ENCODE measurements at places on chromosomes 5 and 9. TPM values are rescaled to one million over a fixed set of nuclear protein-coding genes. Genes with fewer than 3 reads are reported as not detected.

DNA sequence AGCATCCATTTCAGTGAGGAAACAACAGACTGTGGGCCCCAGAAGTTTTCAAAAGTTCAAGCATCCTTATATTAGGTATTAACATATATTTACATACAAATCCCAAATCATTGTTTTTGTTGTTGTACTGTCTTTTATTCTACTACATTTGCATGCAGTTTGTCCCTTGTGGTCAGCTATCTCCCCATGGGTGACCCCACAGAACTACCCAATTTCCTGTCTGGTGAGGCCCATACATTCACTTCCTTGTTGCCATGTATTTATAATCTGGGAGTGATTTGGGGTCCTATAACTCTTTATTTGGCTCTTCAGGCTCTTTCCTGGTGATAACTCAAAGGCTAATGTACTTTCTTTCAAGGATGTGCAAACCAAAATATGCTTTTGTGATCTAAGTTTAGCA, 3.3 kb upstream of the CD180 start:
- no peak for DNase-seq

- no peak for DNase-seq
Measured at GRCh38 chr9:135247227-135247930, 159.9 kb downstream of the OLFM1 start.

GRCh38 chr5:178381921-178382695, 149.5 kb upstream of the PHYKPL start:
- DNase-seq, result no peak

GRCh38 chr5:124234022-124234769, 512.2 kb downstream of the ZNF608 start:
- no peak for DNase-seq

DNA sequence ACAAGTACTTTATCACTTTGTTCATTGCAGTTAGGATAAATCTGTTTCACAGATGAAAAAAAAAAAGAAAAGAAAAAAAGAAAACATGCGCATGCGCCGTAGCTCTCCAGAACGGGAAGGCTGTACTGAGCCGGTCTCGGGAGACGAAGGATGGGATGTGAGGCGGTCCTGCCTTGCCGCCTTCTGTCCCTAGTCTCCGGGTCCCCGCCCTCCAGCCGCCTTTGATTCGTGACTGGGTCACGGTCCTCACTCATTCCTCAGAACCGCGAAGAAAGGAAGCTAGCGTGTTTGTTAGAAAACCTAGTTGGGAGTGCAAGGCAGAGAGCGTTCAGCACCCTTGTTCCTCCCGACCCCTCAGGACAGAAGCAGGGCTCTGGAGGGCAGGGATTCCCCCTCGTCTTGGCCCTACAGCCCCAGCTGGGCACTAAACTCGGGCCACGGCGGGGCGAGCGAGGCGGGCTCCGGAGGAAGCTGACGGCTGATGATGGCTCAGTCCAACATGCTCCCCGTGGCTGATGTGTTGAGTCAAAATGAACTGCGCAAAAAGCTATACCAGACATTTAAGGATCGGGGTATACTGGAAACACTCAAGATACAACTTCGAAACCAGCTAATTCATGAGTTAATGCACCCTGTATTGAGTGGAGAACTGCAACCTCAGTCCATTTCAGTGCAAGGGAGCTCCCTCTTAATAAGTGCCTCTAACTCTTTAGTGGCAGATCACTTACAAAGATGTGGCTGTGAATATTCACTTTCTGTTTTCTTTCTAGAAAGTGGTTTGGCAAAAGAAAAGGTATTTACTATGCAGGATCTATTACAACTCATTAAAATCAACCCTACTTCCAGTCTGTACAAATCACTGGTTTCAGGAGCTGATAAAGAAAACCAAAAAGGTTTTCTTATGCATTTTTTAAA, 40.0 kb downstream of the CPLANE1 start:
- no peak for DNase-seq

Gene IL13
- polyA plus RNA-seq, result not detected

Gene ADAMTS13
- 0.86 TPM for polyA plus RNA-seq

Gene MYOZ3
- 0.51 TPM for polyA plus RNA-seq

Gene CORO2A
- 1.4 TPM for polyA plus RNA-seq

Gene UTP15
- polyA plus RNA-seq, result 11.3 TPM

Gene SH3TC2
- polyA plus RNA-seq, result 1.6 TPM

Gene EQTN
- not detected for polyA plus RNA-seq

Gene CCNI2
- not detected for polyA plus RNA-seq

Gene RIMOC1
- polyA plus RNA-seq, result 26.8 TPM

Gene TAF9
- 171 TPM for polyA plus RNA-seq

Gene TCF7
- polyA plus RNA-seq, result 2.1 TPM

Gene PCDHGA8
- polyA plus RNA-seq, result 0.93 TPM
